Osteoblast (primary cell): ENCODE measurements at places on chromosomes 3 and 15.

- no peak for DNase-seq
These were observed 39.0 kb upstream of the POMGNT2 start for GRCh38 chr3:43144761-43145490.

- no peak for DNase-seq
These were observed 115.1 kb downstream of the ULK4 start for GRCh38 chr3:41846850-41847249.

GRCh38 chr3:185207931-185208746 is 45.7 kb downstream of the EHHADH start:
- peak; percentile 3 for DNase-seq

- peak; percentile 81 for DNase-seq
These were observed at the start of gene BCL2A1 for GRCh38 chr15:79970624-79971434. Gene BCL2A1, minus strand, starts transcription at chr15:79971196. Its CDS starts 77 bp downstream, at chr15:79971119.

DNA sequence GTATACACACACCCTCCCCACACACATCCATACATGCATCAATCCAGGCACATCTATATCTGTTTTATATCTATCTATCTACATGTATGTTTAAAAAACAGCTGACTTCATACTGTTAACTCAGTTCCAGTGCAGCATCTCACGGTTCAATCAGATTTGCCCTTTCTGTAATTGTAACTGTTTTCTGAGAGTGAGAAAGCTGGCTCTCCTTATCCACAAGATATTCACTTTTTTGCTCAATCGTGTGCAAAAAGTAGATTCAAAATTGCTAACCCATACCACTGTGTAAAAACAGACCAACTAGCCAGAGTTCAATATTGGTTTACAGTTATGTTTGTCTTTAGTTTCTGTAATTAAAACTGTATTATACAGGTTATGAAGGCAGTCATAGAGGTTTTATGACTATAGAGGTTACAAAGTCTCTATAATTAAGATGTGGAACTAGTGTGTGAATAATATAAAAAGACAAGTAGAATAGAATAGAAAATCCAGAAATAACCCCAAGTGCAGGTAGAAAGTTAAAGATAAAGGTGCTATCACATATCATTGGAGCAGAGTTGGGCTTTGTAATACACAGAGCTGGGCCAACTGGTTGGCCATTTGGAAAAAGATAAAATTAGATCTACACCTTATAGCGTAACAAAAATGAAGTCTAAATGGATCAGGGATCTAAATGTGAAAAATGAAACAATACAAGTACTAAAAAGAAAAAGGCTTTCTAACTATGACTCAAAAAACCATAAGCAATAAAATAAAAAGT is 20.1 kb upstream of the MCF2L2 start:
- no peak for DNase-seq

GRCh38 chr3:68345781-68346180 is 586.6 kb downstream of the TAFA4 start:
- no peak for DNase-seq
